ENCODE measurements at places on chromosomes 1 and 21.
A peak's percentile ranks its signal among the peaks of the same experiment; 100 is the strongest.

GRCh38 chr1:240803151-240803550, 191.2 kb upstream of the GREM2 start:
- DNase-seq, result peak; percentile 61

GRCh38 chr1:87106144-87106543, 191.7 kb downstream of the HS2ST1 start:
- DNase-seq, result no peak

DNA sequence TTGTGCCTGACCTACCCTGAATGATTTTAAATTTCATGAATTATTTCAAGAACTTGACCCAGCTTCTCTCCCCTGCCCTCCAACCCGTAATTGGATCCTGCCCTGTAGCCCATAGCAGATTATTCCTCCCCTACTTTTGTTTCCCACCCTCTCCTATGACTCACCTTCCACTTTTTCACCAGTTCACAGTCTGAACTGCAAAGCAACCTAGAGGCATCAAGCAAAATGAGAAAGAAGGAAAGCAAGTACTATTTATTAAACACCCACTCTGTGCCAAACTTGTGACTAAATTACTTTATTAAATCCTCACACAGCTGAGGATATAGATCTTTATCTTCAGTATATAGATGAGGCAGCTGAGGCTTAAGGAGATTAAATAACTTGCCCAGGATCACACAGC, 20.7 kb upstream of the IKBKE start:
- no peak for DNase-seq

- no peak for DNase-seq
These were observed 65.2 kb upstream of the LRRC8D start for GRCh38 chr1:89755591-89755990.

- no peak for DNase-seq
These were observed 11.7 kb upstream of the TRAPPC10 start for GRCh38 chr21:44000360-44000759.

GRCh38 chr1:1928231-1929101, 9.4 kb upstream of the TMEM52 start:
- DNase-seq, result no peak

GRCh38 chr1:222991908-222992307, 151.1 kb downstream of the TLR5 start:
- no peak for DNase-seq

GRCh38 chr1:171233183-171233582, 15.1 kb upstream of the FMO1 start:
- peak; percentile 19 for DNase-seq

DNA sequence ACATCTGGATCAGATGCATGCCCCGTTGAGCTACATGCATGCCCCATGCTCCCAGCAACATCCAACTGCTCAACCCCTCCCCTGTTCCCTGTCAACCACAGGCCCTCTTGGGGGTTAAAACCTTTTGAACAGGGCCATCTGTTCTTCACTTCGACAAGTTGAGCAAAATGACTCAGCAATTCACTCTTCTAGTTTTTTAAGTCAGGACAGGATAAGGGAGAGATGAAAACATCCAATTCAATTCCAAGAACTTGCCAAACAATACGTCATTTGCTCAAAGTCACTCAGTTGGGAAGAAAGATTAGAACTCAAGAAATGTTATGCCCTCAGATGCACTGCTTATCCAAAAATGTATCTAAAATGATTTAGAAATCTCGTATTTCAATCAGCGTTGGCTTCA, 46.1 kb upstream of the MTF2 start:
- no peak for DNase-seq

DNA sequence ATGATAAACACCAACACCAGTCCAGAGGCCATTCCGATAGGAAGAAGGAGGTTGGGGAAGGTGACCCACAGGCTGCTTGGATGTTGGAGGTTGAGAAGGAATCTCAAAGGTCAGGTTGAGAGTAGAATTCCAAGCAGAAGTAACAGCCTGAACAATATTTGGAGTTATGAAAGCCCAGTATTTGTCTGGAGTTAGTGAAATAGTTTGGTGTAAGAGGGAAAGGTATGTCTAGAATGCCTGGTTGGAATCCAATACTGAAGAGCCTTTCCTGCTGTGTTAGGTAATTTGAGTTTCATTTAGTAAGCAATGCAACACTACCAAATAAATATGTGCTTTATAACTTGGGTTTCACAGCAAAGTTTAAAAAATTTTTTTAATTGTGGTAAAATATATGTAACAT, 70.5 kb upstream of the MCOLN3 start:
- no peak for DNase-seq

DNA sequence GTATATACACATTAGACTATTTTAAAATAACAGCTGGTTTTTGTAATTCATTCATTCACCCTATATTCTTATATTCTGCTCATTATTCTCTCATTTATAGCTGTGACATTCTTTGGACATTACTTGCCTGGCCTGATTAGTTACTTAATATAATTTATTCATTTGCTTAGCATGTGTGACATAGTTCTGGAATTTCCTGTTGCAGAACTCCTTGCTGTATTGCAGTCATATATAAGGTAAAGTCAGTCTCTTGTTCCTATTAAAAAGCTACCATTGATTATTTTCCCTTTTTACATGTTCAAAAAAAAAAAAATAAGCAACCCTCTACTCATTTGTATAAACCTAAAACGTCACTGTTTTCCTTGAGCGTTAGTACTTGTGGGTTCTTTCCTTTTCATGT, 23.9 kb downstream of the GNAT2 start:
- DNase-seq, result no peak

DNA sequence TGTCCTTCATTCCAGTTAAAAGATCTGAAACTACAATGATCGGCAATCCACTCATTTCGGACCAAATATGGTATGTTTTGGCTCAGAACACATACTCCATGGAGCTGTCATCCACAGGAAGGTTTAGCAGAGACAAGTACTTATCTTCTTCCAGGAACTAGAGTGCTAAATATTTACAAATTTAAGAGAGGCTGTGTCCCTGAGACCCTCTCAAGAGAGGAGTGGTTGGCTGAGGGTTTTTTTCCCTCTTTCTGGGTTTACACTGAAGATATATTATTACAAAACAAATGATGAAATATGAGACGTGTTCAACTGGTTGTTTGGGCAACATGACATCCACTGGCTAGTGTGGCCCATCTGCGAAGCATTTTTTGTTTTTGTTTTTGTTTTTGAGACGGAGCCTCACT, 25.9 kb upstream of the NID1 start:
- DNase-seq, result no peak

- DNase-seq, result no peak
These were observed 196.9 kb upstream of the C8B start for GRCh38 chr1:57162607-57163261.

DNA sequence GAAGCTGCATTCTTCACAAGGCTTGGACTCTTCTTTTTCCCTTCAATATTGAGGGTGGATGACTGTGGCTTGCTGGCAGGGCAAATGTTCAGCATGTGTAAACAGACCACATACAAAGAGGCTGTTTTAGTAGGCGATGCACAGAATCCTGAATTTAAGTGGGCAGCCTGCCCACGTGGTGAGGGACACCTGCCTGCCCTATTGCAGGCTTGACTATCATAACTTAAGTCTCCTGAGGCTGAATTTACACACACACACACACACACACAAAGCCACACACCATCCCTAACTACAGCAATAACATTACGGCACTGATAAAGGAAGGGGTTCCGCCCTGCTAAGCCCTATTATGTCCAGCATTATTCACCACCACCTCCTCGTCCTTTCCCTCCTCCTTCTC, 15.9 kb downstream of the SYT2 start:
- DNase-seq, result no peak

GRCh38 chr1:26336477-26337205, 17.3 kb downstream of the CRYBG2 start:
- DNase-seq, result peak; percentile 72

DNA sequence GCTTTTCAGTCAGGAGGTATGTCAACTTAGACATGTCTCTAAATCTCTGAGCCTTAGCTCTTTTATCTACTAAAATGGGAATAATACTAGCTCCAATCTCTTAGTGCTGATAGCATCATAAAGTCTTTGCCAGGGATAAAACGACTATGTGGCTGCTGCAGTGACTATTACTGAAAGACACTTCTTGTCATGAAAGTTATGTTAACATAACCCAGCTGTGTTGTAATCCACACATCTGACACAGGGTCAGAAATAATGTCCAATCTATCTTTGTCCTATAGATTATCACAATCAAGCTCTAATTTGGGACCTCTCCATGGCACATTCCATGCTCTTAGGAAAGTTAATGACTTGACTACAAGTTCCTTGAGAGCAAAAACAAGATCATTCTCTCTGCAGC, 62.8 kb downstream of the JAK1 start:
- DNase-seq, result no peak

GRCh38 chr1:149986486-149987296, 23.8 kb downstream of the OTUD7B start:
- DNase-seq, result no peak

- no peak for DNase-seq
These were observed 257.8 kb upstream of the CHRM3 start for GRCh38 chr1:239128541-239128940.

DNA sequence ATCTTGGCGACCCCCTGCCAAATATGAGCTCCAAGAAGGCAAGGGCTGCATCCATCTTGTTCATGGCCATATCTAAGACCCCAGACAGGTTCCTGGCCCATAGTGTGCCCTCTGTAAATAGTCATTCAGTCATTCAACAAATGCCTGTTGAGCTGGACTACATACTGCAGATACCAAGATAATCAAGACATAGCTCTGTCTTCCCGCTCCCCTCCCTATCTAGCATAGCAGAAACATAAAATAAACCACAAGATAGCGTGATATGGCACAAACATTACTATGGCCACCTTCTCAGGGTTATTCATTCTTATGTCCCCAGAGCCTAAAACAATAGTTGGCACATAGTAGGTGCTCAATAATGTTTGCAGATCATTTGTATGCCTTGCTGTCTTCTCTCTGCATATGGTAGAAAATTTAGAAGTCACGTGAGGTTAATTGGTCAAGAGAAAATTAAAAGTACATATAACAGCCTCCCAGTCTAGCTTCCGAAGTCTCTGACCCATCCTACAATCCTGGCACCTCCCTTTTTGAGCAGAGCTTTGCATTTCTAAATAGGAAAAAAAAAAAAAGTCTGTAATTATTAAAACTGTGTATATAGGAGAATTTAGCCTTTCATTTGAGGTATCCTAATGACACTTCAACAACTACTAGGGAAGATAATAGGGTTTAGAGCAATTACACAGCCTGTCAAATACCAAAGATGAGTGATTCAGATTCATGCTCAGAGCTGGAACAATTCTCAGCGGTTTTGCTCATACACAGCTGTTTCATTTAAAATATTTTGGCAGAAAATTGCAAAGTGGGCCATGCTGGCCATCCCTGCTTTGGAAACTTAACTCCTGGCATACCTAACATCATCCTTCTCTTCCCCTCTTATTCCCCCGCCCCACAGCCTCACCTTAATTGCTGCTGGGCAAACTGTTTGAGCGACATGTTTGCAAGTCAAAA, 219.0 kb downstream of the KAZN start:
- no peak for DNase-seq

DNA sequence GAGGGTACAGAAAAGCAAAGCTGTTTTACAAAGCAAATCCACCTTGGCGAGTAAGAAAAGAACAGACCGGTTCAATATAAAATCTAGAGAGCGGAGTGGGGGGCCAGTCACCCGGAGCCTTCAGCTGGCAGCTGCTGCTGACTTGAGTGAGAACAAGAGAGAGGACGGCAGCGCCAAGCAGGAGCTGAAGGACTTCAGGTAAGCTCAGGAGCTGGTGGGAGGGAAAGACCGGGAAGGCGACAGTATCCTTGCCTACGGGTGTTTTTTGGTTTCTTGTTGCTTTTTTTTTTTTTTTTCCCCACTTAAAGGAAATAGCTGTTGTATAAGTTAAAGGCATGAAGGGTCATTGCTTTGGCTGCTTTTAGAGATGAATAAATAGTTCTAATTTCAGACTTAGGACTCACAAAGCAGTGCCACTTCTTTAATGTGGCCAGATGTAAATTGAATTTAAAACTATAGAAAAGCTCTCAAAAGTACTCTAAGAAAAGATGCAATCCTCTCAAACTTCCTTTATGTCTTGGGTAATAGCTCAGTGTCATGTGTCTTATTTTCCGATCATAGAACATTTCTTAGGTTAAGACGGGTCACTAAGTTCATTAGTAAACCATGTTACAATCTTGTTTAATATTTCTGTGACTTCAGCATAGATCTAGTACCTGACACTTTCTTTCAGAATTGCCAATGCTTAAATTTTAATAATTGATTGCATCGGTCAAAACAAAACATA, 82.8 kb downstream of the PRDM2 start:
- DNase-seq, result no peak

DNA sequence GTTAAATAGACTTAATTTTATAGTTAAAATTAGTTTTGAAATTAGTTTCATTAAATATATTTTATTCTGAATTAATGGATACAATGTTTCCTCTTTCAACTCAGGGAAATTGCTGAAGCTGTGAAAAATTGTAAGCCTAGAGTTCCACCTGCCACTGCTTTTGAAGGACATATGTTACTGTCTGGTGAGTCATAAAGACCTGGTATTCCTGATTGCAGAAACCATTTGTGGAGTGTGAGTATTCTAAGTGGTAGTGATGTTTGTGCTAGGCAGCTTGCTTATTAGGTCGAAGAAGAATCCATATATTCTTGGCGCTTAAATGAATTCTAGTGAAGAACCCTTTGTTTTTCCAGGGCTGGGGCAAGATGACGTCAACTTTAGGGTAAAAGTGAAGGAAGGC, 34.0 kb downstream of the MTR start:
- DNase-seq, result no peak

DNA sequence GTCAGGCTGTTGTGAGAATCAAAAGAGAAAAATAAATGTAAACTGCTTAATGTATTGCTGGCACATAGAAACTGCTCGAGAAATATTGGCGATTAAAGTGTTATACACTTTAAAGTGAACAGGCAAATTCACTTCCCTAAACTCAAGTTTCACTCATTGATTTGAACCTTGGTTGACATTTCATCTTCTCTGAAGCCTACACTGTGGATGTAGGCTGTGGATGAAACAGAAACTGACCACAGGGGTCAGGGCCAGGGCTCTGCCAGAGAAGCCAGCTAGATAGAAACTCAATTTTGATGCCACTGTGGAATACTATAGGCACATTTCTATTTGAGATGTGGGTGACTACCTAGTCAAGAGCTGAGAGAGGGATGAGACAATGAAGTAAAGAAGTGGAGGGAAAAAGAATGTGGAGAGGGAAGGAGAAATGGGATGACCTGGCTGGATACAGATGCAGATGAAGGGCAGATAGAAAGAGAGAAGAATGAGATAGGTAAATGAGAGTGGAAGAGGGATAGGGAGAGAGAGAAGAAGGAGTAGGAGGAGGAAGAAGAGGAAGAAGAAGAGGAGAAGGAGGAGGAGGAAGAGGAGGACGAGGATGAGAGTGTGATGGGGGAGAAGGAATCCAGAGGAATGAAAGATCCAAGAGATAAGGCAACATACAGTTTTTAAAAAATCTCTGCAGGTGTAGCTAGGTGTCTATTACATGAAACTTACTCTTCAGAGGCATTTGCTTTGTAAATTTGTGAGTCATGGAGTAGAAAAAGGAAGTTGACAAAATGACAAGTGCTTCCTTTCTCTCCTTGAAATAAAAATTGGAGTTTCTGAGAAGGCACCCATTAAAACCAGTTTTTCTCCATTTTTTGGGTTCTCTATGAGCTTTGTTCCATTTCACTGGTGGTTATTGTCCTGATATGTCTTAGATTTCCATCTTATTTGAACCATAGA, 17.4 kb upstream of the CD1D start:
- no peak for DNase-seq

All from A549 (cell line).